ENCODE measurements at places on chromosomes 1 and 21.

GRCh38 chr1:92795166-92795565 is 10.3 kb upstream of the EVI5 start:
- no peak for DNase-seq

- DNase-seq: no peak
These were observed 284.9 kb downstream of the AJAP1 start for GRCh38 chr1:4939266-4939665.

DNA sequence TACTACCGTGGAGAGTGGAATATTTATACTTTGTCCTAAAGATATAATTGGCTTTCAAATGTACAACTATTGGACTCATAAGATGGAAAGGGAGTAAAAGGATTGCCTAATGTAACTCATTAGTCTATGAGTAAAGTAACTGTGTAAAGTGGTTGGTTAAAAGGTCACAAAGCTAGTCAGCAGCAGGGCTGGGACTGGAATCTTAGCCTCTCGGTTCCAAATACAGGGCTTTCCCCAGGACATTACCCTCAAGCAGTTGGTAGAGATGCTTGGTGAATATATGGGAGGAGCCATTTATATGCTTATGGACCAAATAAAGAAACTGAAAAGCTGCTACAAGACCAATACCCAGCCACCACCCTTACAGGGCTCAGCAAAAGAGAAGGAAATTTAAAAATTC is 283.7 kb downstream of the HLX start:
- no peak for DNase-seq

DNA sequence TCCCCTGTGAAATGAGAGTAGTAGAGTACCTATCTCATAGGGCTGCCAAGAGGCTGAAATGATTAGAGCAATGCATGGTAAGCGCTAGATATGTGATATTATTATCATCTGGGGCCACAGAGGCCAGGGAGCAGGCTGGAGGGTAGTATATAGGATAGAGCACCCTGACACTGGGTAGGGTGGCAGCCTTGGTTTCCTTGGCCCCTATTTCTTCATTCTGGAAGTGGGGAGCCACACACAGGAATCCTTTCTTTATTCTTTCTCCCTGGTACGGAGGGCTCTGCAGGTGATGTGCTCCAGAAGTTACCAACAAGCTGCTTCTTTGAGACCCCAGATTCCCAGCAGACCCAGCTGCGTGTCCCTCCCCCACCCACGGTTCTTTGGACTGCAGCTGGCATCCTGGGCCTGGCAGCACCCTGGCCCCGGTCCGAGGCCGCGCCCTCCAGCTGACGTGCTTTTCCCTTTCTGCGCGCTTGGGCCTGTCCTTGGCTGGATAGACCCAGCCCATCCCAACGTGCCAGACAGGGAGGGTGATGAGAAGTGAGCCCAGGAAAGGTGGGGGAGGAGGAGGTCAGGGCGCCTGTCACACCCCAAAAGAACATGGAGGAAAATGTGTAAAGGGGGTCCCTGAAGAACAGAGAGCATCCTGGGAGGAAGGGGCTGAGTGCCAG is 18.2 kb downstream of the INAVA start:
- no peak for DNase-seq

- DNase-seq: no peak
These were observed 10.3 kb upstream of the SRRM1 start for GRCh38 chr1:24632832-24633175.

DNA sequence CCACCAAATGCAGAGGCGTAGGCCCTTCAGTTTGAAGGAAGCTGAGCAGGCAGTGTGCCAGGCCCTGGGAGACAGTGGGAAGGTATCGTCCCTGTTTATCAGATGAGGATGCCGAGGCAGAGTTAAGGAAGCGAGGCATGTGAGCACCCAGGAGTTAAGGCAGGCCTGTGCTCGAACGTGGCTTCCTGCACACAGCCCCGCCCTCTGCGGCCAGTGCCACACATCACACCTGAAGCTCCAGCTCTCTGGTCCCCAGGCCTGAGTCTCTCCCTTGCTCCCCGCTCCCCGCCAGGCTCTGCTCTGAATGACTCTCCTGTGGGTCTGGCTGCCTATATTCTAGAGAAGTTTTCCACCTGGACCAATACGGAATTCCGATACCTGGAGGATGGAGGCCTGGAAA is 32.1 kb downstream of the EPHX1 start:
- DNase-seq: no peak

GRCh38 chr1:94777281-94777680 is 42.9 kb upstream of the SLC44A3 start:
- no peak for DNase-seq

DNA sequence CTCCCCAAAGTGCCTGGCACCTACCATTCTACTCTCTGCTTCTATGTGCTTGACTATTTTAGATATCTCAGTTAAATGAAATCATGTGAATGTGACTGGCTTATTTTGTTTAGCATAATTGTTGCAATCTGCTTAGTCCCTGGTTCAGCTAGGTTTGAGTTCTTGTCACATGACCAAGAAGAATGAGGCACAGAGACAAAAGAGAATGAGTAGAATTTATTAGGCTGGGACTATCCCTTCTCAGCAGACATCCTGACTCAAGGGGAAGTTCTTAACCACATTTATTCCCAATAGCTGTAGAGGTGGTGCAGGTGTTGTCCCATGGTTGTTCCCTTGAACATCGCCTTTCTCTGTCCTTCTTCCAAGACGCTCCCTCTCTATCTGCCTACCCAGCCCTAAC is 1485.7 kb downstream of the KCNT2 start:
- no peak for DNase-seq

All from hematopoietic multipotent progenitor cell treated with erythropoietin and hydrocortisone succinate and interleukin-3 and kit ligand, for 8 days (in vitro differentiated cells).